Epithelial cell of proximal tubule (primary cell): ENCODE measurements at places on chromosomes 6 and 20.

DNA sequence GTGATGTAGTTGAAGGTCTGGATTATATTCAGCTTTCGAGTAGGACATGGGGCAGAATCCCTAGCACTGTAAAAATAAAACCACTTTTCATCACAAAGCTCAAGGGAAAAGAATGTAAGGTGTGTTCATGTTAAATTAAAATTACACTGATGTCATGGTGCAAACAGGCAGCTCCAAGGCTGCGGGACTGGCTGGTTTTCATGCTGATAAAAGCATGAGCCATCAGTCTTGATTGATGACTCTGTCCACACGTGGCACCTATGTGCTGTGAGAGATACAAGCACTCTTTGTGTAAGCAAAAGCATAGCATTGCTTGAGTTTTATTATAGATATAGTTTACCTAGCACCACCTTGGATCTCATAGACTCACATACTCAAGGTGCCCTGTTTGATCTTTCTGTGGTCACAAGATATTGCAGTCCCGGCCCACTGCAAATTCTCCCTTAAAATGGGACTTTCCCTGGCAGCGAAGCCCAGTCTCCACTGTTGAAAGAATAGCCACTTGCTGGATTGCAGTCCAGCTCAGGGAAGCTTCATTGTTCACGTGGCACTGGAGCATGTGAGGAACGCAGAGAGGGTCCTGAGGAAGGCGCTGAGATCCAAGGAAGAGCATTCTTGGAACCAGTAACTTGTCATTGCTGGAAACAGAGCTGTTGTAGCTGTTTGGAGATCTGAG is 90.6 kb downstream of the TIAM2 start:
- DNase-seq, result peak; percentile 16

- DNase-seq, result no peak
Observed at GRCh38 chr6:157554747-157555146, 173.8 kb downstream of the ZDHHC14 start.

- DNase-seq, result no peak
Observed at GRCh38 chr6:49634836-49635218, 1.8 kb downstream of the RHAG start.

GRCh38 chr6:164563924-164564323 is 745.5 kb downstream of the C6orf118 start:
- no peak for DNase-seq

DNA sequence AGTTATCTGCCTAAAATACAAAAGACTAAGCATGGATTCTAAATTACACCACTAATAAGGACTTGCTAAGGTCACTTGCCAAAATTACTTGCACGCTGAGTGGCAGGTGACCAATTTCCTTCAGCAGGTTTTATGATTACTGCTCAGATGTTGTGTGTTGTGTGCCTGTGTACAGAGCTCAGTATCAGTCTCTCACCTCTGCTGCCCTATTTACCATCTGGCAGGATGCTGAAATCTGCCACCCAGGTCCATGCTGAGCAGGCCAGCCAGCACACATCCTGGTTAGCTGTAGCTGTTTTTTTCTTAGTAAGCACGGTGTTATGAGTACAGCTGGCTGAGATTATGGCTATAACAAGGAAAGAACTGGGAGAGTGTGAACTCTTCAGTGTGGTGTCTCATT is 34.0 kb downstream of the ELOVL4 start:
- no peak for DNase-seq

GRCh38 chr6:340991-341827 is 48.9 kb downstream of the DUSP22 start:
- no peak for DNase-seq

DNA sequence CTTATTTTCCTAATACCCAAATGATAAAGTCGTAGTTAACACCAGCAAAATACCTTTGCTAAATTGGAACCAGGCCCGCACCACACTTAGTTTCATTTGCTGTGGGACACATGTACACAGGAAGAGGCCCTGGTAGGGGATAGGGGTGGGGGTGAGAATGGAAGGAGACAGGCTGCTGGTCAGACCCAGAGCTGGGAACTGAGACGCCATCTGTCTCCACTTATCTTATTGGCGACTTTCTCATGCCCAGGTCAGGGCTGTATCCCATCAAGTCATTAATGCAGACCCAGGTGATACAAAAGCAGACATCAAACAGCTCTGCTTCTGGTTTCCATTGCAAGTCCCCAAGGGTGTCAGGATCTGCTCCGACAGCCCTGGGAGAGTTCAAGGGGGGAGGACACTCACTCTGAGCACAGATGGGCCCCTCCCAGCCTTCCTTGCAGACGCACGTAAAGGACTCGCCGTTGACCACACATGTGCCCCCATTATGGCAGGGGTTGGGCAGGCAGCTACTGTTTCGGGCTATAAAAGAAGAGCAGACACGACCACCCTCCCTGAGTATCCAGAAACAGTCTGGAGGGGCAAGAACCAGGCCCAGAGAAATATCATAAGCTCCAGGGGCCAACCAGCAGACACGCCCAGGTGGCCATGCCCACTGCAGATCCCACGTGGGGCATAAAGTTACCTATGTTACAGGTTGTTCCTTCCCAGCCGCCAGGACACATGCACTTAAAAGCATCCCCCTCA is 29.2 kb downstream of the JAG1 start:
- DNase-seq, result no peak

GRCh38 chr6:139236105-139236504 is 55.7 kb downstream of the TXLNB start:
- DNase-seq, result no peak

DNA sequence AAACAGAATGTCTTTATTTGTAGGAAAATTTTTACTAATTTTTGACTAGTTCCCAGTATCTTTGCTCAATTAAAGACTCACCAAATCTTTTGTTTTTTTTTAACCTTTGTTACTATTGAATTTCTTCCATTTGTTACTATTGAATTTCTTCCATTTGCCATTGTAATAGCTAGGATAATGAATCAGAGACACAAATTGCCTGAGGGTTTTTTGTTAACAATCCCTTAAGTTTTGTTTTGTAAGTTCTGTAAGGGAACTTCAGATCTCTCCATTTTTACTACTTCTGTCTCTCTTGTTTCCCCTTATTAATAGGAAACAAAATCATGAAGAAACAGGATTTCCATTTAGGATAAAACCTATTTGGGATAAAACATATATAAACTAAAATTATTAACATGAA is 104.3 kb downstream of the MAP3K4 start:
- no peak for DNase-seq

- no peak for DNase-seq
Observed at GRCh38 chr20:51008718-51009117, 14.2 kb downstream of the KCNG1 start.

- DNase-seq, result no peak
Observed at GRCh38 chr6:114432400-114432799, 89.6 kb upstream of the HS3ST5 start.

GRCh38 chr20:40279390-40279789 is 409.6 kb downstream of the MAFB start:
- no peak for DNase-seq

DNA sequence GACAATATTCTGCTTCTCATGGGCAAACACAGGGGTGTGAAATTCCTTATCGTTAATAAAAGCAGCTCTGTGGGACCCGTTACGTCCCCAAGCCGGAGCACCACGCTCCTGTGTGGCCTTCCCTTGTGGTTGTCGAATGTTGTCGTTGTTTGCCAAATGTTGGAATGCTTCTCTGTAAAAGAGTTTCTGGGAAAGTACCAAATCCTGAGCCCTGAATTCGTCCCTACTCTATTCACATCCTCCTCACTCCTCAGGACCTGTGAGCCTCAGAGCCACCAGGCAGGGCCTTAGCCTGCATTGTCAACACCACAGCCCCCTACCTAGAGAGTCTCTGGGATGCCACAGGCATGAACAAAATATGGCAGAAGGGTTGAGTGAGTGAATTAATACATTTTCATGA is 64.0 kb downstream of the THBS2 start:
- no peak for DNase-seq

DNA sequence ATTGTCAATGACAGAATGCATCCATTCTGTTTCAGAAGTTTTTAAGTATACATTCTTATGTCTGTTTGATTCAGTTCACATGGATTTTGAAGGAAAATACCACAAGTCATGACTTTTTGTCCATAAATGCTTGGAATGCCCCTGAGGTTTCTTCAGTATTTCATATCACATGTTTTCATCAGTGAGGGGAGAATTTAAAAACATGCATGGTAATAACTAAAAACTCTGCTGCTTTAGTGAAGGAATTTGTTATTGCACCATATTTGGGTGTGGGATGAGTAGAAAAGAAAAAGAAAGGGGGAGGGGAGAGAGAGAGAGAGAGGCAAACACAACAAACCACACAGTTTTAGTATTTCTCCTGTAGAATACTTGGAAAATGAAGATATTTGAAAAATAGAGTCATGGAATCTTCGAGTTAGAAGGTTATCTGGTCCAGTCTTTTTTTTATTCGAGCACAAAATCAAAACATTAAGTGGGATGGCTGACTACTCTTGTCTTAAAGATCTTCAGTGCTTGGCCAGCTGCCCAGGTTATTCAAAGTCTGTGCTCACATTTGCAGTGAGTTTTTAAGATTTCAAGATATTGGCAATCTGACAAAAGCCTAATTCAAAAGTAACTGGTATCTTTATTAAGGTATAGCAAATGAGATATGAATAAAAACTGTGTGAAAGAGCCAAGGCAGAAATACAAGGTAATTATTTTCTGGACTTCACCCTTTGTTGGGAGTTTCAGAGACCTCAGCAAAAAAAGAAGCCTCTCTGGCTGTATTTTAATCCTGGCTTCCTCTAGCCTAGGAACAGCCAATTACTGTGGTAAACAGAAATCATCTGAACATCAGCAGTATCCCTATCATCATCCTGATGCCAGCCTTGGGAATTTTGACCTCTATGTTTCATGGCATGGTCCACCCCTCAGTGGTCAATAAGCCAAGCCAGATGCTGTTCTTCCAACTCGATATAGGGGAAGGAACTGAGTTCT is 687.9 kb upstream of the CITED2 start:
- DNase-seq, result peak; percentile 75

- no peak for DNase-seq
Observed at GRCh38 chr20:42901689-42902440, 287.8 kb downstream of the PTPRT start.

DNA sequence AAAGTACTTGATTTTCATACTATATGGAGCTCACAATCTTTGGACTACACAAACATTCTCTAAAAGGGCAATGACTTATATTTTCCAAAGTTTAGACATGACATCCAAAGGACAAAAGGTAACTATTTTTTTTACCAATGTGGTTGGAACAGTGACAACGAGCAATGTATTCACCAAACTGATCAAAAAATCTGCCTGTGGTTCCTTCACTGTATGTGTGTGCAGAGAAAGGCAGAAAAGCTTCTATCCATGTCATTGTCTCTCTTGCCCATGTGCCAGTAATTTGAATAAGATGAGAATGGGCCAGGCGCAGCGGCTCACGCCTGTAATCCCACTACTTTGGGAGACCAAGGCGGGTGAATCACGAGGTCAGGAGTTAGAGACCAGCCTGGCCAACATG is 25.5 kb downstream of the MCUR1 start:
- no peak for DNase-seq

- no peak for DNase-seq
Observed at GRCh38 chr6:155599160-155599559, 143.5 kb upstream of the NOX3 start.

- DNase-seq, result no peak
Observed at GRCh38 chr20:3935295-3935955, 46.2 kb downstream of the PANK2 start.

- DNase-seq, result peak; percentile 80
Observed at GRCh38 chr20:8330785-8331695, 199.0 kb downstream of the PLCB1 start.

DNA sequence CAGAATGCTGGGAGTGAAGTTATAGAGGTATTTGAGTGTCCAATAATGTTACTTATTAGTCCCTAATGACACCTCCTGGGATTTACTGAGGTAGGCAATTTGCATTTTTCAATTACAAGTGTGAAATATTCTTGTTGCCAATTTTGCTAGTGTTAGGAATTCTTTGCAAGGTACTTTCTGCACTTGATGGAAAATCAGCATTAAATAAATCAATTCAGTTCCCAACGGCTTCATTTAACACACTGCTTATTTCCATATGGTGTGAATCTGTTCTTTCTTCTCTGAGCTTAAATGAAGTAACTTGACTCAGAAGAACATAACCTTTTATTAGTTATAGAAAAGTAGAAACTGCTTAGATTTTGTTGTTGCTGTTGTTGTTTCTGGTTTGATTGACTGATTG is 21.2 kb downstream of the CCN2 start:
- DNase-seq, result no peak

GRCh38 chr6:148375401-148375800 is 32.8 kb downstream of the SASH1 start:
- no peak for DNase-seq

DNA sequence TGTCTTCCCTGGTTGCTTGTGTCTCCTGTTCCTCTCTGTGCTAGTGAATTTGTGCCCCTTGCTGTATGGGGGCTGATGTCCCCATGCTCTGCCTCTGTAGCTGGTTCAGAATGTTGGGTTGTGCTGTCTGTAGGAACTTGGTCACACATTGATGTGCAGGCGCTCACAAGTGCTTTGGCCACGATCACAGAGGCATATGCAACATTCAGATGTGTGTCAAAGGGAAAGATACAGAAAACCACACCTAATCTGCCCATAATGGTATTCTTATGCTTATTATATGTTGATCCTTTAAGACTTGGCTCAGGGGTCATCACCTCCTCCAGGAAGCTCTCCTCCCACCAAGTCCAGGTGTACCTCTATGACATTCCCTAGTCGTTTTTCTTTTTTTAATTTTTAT is 17.1 kb upstream of the DHX35 start:
- DNase-seq, result no peak

- DNase-seq, result no peak
Observed at GRCh38 chr6:147577488-147577887, 69.0 kb downstream of the SAMD5 start.

GRCh38 chr6:32829495-32829894 is 9.0 kb downstream of the TAP2 start:
- DNase-seq, result no peak

DNA sequence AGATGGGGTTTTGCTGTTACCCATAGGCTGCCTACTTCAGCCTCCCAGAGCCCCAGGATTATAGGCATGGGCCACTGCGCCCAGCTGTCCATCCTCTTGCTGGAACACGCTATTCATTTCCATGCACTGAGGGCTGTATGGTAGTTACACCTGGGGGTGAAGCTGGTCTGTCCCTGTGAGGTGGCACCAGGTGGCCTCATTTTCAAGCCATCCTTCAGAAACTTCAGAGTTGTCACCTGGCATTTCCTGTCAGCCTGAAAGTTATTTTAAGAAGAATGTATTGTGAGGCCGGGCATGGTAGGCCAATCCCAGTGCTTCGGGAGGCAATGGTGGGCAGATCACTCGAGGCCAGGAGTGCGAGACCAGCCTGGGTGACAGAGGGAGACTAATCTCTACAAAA is 147.6 kb downstream of the DTNBP1 start:
- no peak for DNase-seq
